CD8-positive, alpha-beta memory T cell (primary cell): ENCODE measurements at places on chromosomes 7 and 10. TPM values are rescaled to one million over a fixed set of nuclear protein-coding genes. Genes with fewer than 3 reads are reported as not detected.
A peak's percentile ranks its signal among the peaks of the same experiment; 100 is the strongest.

DNA sequence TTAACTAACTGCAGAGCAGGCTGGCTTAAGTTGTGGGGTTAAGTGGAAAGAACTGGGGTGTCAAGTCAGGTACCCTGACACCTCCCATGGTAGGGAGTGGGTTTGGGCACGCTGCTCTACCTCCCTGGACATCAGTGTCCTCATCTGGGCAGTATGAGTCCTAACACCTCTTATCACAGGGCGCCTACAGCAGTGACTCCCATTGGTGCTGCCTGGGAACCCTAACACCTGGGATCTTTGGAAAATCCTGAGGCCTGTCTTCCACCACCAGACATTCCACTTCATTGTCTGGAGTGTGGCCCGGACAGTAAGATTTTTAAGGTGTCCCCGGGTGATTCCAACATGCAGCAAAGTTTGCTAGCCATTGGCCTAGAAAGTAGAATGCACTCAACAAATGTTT, 239.1 kb downstream of the SKAP2 start:
- no peak for DNase-seq

- no peak for DNase-seq
These were observed 17.4 kb upstream of the HPS1 start for GRCh38 chr10:98463976-98464754.

- peak; percentile 87 for DNase-seq
These were observed at the start of gene FAM241B for GRCh38 chr10:69629897-69630650. Gene FAM241B (plus strand): TSS chr10:69630247. CDS start chr10:69631744, 1,497 bp downstream.

DNA sequence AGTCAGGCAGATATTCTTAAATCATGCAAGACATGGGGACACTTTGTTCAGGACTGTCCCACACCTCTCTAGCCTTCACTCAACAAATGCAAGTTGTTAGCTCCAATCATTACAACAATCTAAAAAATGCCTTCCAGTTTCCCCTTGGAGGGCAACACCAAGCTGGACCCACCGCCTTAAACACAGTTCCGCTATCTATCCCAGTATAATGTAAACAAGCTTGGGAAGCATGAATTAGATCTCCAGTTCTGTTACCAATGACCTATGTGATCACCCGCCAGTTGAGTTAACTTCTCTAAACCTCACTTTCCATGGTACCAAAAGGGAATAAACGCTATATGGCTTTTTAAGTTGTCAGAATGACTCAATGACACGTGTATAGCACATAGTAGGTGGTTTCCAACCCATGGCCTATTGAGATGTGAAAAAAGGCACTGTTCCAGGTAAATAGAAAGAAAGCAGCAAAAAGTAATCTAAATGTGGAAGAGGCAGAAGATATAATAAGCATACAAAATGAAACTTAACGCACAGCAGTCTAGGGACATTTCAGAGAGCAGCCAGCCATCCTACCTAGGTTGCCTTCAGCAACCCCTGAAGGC, 2.4 kb upstream of the REEP3 start:
- no peak for DNase-seq

- no peak for DNase-seq
These were observed 135.8 kb downstream of the MAPK8 start for GRCh38 chr10:48442090-48442808.

GRCh38 chr7:30091987-30092386, 42.8 kb upstream of the MTURN start:
- no peak for DNase-seq

DNA sequence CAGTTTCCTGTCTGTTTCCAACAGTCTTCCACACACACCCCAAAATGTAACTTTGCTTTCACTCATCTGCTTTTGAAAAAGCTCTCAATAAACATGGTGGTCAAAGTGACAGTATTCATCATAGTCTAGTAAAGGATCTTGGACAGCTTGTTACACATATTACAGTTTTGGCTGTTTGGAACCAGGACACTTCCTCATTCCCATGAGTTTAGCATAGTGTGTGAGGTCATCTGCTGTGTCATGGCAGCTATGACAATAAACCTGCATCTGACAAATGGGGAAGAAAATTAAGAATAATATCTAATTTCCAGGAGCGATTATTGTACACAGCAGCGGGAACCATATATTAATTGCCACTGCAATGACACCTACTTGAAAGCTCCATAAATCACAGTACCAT, 184.3 kb upstream of the SLC26A5 start:
- no peak for DNase-seq

GRCh38 chr7:7798510-7798909, 80.1 kb upstream of the RPA3 start:
- no peak for DNase-seq

DNA sequence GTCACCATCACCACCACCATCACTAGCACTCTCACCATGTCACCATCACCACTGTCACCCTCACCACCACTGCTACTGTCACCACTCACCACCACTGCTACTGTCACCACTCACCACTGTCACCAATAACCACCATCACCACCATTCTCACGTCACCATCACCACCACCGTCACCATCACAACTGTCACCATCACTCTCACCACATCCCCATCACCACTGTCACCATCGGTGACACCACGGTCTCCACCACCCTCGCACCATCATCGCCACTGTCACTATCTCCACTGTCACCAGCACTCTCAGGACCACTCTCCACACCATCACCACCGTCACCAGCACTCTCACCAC, 130.4 kb downstream of the MAD1L1 start:
- no peak for DNase-seq

DNA sequence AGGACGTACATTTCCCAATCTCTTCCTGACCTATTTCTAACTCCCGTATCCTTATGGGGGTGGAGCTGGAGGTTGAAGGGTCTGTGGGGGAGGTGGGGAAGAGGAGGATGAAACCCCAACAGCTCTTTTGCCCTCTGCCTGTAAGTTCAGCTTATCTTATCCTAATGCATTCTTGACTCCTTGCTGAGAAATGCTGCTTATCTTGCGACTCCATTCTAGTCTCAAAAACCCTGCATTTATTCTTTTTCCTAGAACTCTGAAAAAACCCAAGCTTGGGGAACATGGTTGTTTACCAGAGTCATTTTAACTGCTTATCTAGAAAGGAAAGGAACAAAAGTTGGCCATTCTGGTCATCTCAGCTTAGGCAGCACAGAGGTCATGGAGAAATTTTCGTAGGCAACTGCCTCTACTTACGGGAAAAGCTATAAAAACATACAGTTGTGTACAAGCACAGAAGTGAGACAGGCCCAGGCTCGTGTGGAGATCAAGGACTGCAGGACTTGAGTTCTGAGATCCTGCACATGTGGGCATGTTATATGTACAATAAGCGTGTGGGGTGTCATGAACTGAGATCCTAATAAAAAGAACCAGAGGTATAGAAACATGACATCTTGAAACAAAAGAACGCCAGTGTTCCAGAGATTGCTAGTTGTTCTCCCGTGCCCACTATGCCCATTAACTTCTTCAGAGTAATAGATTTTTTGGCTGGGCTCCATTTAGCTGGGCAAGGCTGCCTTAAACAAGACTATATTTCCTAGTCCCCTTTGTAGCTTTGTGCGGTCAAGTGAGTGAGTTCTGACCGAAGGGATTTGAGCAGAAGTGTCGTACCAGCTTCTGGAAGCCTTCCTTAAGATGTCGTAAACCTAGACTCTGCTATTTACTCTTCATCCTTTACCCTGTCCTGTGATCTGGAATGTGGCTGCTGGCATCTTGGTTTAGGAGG, 9.6 kb downstream of the INMT start:
- no peak for DNase-seq

DNA sequence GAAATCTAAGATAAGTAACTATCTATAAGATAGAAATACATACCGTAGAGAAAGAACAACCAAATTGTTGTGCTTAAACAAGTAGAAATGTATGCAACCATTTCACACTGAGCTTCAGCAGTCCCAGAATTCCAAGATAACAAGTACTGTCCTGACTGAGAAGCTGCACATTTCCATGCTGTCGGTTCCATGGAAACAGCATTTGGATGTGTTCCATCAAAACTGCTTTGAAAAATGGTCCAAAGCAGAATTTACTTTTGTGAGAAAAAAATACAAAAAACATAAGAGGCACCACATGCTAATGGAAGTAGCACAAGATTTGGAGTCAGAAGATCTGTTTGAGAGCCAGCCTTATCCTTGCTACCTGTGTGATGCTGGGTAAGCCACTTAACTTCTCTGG, 92.6 kb downstream of the MTERF1 start:
- DNase-seq = no peak

- no peak for DNase-seq
These were observed 216.9 kb upstream of the GALNT17 start for GRCh38 chr7:70915067-70915466.

DNA sequence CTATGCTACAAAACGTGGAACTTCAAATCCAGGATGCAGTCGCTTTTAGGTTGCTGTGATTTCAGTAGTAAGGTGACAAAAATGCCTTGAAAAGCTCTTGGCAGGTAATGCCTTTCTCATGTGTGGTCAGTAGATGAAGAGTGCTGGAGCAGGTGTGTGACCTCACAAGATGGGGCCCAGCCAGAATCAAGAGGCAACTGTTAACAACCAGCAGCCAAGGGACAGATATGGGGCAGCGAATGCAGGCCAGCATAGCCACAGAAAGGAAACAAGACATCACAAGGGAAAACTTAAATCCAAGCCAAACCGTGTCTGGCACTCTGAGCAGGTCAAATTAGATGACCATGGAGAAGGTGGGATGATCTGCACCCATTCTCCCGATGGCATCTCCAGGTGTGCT, 12.3 kb downstream of the HUS1 start:
- DNase-seq = no peak

GRCh38 chr7:106151459-106152312, 39.6 kb upstream of the SYPL1 start:
- no peak for DNase-seq

GRCh38 chr10:63596924-63597323, 75.7 kb downstream of the REEP3 start:
- DNase-seq = no peak

- DNase-seq = no peak
These were observed 7.7 kb downstream of the RUNDC3B start for GRCh38 chr7:87635921-87636320.

- no peak for DNase-seq
These were observed 19.4 kb upstream of the SRGN start for GRCh38 chr10:69068549-69068948.

DNA sequence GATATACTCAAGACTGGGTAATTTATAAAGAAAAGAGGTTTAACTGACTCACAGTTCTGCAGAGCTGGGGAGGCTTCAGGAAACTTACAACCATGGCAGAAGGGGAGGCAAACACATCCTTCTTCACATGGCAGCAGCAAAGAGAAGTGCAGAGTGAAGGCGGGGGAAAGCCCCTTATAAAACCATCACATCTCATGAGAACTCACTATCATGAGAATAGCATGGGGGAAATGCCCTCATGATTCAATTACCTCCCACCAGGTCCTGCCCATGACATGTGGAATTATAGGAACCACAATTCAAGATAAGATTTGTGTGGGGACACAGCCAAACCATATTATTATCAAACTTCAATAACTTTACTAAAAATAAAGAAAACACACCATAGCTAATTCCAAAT, 30.4 kb upstream of the JAZF1 start:
- no peak for DNase-seq

DNA sequence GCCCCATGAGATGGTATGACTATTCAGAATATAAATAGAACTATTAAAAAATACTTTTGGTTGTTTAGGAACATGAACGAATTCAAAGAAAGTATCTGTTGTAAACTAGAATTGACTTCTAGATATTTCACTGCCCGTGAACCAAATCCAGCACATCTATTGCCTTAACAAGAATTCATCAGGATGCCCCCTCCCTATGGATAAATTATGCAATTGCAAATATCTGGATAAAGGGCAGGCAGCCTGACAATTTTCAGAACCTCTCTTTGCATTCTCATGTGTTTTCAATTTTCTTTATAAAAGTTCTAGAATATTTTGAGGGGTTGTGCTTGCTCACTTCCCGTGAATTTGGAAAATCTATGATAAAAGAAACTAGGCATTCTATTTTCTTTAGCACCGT, 822.1 kb upstream of the SORCS1 start:
- DNase-seq = no peak

GRCh38 chr7:52500841-52501240, 534.6 kb upstream of the POM121L12 start:
- DNase-seq = no peak

DNA sequence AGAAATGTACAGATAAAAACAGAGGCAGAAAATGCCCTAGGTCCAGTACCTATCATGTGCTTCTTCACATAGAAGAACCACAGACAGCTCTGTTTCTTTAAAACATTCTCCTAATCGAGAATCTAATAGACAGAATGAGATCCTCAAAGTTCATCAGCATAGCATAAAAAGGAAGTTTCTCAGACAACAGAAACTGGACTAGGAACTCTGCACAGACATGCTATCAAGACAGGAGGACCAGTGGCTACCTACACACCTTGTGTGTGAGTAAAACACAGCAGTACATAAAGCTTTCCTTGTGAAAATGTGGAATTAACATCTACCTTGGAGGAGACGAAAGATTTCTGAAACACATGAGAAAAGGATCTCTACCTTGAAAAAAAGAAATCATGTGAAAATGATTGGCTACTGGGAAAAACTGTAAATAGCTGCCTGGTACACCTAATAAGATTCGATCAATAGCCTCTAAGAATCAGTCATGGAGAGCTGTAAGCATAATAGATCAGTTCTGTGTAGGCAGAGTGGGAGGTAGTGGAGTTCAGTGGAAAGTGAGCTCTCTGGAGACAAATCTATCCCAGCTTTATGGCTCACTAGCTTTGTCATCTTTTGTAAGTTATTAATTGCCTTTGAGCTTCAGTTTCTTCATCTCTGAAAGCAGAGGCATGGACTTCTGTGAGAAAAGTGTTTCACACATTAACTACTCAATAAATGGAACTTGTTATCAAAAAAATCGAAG, 26.7 kb downstream of the ELAPOR2 start:
- DNase-seq = no peak

GRCh38 chr10:59127991-59128390, 48.5 kb upstream of the PHYHIPL start:
- DNase-seq = no peak

DNA sequence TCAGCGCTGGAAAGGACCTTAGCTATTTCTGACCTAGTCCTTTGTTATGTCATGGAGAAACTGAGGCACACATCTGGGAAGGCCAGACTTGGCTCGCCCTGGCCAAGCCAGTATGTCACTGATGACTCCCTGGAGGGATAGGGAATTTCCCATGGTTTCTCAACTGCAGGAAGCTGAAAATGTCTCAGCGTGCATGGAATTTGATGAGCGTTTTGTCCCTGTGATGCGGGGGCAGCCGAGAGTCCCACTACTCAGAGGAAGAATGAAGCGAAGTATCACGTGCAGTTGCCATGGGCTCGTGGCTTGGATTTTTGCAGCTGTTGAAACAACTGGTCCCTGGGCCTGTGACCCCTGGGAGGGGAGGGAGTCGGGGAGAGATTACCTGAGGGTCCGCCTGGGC, 44.8 kb downstream of the CLIP2 start:
- DNase-seq = no peak

Gene ZNF107
- 14.2 TPM for total RNA-seq

Gene MBLAC1
- 4.4 TPM for total RNA-seq

Gene NANOS1
- 0.22 TPM for total RNA-seq

Gene STEAP4
- not detected for total RNA-seq

Gene PNLIPRP2
- not detected for total RNA-seq

Gene WAC
- 134 TPM for total RNA-seq

Gene ARHGAP19
- total RNA-seq = 26.5 TPM

Gene ABCB4
- 0.13 TPM for total RNA-seq

Gene NACAD
- total RNA-seq = 1.3 TPM

Gene RSPH10B
- not detected for total RNA-seq
